ENCODE measurements at places on chromosomes 12 and 14.

DNA sequence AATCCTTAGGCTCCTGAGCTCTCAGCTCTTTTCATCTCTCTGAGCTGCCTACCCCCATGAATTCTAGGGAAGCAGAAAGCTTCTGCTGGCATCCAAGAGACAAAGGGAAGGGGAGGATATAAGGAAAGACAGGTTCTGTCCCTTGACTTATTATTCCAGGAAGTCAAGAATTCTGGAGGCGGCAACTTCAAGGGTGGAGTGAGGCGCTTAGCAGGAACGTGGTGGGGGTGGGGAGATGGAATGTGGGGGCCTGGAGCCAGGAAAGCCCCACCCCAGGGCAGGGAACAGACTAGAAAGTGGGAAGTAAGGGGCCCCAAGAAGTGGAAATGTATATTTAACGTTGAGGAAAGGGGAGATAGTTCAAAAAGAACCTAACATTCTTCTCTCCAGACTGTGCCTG, 1.4 kb downstream of the CALCOCO1 start:
- no peak for DNase-seq

DNA sequence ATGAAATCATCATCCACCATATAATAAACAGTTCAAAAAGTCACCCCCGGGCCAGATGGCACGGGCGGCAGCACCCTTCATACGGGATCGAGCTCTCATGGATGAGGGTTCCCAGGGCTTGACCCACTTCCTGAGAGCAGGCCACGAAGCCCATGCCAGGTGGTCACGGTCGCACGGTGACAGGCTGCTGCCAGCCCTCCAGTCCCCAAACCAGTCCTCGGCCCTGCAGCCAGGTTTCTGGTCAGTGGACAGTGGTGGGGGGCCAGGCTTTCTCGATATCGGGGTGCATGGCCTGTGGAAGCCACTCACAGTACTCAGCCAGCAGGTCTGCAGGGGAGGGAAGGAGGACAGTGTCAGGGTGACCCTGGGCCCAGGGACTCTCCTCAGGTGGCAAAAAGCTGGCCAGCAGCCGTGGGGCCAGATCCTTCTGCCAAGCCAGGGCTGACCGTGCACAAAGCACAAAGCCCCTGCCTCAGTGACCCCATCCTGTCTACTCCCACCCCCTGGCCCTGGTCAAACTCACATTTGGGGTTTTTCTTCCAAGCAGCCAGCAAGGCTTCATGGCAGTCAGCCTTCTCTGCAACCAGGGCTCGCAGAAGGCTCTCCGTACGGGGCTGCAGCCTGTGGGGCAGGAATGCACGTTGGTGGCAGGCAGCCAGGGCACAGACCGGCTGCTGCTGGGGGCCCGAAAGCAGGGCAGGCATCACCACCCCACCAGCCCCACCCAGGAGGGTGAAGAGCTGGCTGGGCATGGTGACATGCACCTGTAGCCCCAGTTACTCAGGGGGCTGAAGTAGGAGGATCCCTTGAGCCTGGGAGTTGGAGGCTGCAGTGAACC, 33.3 kb upstream of the UBC start:
- DNase-seq = no peak

- no peak for DNase-seq
Observed at GRCh38 chr12:82097877-82098276, 260.3 kb downstream of the CCDC59 start.

DNA sequence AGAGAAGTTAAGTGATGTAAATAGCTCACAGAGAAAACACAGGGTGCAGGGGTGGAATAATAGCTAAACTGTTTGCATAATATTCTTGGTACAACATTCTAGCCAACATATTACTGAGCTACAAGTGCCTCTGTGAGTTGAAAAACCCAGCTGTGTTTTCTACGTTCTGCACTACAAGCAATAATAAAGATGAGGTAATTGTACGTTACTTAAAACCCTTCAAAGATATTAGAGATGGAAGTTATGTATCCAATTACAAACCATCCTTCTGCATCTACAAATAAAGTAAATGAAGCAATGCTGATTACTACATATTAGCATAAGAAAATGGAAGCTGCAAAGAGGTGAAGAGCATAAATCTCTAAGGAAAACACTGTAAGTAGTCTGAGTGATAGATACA, 271.4 kb downstream of the SSPN start:
- no peak for DNase-seq

DNA sequence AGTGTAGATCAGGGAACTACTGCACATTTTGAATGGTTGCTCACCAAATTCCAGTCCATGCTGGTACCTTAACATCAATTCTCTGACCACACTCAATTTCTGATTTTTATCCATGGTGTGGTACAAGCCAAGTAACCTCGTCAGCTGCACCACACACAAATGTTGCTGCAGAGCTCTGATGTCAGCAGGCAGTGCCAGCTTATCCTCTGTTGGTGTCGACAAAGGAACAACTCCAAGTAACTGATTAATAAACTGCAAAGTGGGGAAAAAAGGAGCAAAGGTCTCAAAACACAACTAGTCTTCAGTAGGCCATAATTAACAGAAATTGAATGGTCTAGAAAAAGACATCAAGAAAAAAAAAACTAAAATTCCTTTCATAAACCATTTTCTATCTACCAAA, 47.4 kb downstream of the NAA25 start:
- no peak for DNase-seq

DNA sequence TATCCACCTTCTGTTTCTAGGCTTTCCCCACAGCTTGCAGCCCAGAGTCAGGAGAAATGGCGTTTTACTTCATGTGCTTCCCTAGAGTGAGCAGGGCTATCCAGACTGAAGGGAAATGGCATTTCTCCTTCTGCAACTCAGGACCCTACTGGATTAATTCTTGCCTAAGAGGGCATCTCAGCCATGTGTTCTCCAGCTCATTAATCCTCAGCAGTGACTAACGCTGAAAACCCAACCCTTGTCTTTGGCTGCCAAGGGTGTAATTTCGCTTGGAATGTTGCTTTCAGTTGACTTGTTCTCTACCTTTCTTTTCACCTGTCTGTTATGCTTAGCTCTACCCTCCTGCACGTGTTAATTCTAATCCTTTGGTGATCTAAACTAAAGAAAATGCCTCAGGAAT, 21.0 kb upstream of the EMP1 start:
- no peak for DNase-seq

DNA sequence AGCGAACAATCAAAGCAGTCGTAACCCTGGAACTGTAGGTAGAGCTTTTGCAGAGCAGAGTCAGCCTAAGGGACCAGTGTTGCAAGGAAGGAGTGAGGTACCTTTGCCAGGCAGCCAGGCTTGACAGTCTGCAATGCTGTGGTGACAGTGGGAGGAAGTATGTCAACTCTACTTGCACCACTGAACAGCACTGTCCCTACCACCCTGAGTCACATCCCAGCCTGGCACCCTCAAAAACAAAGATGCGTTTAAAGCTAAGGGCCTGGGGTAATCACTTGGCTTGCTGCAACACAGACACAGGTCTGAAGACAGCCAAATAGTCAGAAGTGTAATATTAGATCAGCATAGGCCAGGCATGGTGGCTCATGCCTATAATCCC, 141.9 kb downstream of the DPF3 start:
- DNase-seq = no peak

DNA sequence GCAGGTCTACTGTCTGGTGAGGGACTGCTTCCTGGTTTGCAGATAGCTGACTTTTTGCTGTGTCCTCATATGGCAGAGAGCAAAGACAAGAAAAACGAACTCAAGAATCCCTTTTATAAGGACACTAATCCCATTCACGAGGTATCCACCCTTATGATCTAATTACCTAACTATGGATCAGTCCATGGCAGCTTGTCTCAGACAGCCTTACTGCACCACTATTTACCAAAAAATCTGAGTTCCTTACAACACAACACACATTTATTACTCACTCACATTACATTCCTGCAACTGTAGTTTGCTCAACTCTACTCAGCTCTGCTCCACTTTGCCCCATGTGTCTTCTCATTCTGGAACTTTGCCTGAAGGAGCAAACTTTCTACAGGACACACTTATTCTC, 10.1 kb upstream of the SLC6A15 start:
- no peak for DNase-seq

DNA sequence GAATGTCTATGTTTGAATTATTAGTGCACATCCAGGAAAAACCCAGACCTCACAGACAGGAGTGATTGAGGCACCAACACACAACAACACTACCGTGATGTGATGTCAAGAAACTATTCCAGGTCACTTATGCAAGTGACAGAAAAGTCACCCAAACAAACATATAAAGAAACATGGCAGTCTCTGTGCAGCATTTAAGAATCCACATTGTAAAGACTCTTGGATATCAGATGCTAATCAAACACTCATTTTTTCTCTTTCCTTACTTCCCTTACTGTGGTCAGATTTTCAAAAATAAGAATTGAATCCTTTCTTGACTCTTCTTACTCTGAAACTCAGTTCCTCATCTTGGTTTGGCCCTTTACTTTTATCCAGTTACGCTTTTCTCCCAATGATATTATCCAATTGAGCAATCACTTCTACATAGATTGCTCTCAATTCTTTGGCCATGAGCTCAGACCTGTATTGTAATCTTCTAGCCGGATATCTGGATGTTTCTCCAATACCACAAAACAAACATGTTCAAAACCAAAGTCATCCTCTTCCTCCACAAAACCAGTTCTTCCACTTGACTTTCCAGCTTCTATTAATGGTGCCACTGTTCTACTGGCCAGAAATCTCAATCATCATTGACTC, 115.4 kb downstream of the DUSP6 start:
- no peak for DNase-seq
